ENCODE measurements at places on chromosomes 2 and 18.

DNA sequence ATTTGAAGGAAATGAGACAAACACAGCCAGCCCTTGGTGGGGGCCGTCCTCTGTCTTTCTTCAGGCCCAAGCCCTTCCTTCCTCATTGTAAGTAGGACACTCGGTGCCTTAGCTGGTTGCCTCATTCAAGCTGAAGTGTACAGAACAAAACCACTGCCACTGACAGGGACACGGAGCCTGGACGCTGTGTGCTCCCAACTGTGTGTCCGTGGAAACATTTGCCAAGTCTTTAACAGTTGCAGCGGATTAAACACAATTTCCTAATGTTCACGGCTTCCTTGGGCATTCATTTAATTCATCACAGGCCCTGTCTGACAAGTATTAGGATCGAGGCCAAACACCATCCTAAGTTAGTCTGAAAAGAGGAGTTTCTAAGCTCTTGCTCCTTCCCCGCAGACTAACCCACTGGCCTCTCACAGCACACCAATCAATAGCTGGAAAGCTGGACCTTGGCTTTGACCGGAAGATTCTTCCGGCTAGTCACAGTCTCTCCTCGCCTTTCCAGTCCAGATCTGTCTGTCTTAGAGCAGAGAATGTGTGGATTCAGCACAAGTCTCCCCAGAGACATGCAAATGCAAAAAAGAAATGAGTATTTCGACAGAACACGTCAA is 68.7 kb upstream of the ACSL3 start:
- no peak for DNase-seq

- DNase-seq: no peak
Measured at GRCh38 chr2:66957677-66958076, 439.5 kb upstream of the ETAA1 start.

DNA sequence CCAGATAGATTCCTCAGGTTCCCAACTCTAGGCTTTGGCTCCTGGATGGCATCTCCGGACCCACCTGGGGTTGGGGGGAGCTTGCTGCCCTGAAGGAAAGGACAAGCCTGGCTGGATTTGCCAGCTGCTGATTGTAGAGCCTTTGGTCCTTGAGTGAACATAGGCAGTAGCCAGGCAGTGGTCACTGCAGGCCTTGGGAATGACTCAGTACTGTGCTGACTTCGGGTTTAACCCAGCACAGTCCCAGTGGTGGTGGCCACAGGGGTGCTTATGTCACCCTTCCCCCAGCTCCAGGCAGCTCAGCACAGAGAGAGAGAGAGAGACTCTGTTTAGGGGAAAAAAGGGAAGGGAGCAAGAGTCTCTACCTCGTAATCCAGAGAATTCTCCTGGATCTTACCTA is 27.7 kb upstream of the ACTR2 start:
- no peak for DNase-seq

GRCh38 chr2:30113617-30114293 is 33.1 kb upstream of the YPEL5 start:
- no peak for DNase-seq

GRCh38 chr2:67717692-67718091 is 320.6 kb downstream of the ETAA1 start:
- no peak for DNase-seq

GRCh38 chr2:149314687-149315086 is 15.7 kb upstream of the LYPD6 start:
- DNase-seq: no peak
